Jurkat, Clone E6-1 (cell line): ENCODE measurements at places on chromosomes 11 and 22.
A peak's percentile ranks its signal among the peaks of the same experiment; 100 is the strongest.

DNA sequence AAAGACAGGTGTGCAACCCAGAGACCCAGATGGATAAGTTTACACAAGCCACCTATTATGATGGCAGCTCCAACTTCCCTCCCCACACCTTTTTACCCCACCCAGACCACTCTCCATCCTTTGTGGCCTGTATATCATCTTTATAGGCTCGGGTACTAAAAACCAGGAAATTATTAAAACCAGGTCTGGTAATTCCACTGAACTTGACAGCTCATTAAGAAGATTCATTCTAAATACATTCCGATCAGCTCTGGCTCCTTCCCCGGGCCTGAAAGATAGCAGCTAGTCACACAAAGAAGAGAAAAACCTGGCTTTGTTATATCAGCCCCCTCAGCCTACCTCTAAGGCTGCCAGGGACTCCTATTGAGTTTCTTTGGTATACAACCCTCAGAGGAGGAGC is 67.9 kb upstream of the API5 start:
- DNase-seq: no peak

GRCh38 chr11:14315130-14315529 is 43.9 kb downstream of the RRAS2 start:
- no peak for DNase-seq

- DNase-seq: no peak
These were observed 104.6 kb downstream of the ATXN10 start for GRCh38 chr22:45776313-45776585.

DNA sequence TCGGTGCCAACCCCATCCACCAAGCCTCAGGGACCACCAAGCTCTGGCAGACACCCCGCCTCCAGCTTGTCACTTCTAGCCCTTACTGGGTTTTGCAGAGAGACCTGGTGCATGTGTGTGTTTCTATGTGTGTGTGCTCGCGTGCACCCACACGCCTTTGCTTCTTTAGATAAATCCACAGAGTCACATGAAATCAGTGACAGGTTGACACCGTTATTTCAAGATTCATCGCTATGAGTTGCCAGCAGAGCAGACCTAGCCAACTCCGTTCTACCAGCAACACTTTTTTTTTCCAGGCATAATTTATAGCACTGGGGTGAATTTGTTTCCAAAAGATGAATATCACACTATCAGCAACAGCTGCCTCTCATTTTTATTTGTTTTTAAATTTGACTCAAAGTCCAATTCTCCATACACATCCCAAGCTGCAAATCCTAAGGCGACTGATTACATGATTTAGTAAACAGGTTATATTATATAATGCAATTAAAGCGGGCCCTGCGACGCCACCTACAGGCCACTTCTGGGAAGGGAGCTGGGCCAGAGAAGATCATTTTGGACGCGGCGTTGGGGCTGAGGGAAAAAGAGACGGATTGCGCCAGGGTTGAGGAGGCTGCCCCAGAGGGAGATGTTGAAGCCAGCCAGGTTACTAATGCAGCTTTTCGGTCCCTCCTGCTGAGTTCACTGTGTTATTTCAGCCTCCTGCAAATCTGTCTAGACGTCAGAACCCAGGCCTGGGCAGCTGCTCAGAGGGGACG is 150.5 kb downstream of the FEZ1 start:
- peak; percentile 10 for DNase-seq

DNA sequence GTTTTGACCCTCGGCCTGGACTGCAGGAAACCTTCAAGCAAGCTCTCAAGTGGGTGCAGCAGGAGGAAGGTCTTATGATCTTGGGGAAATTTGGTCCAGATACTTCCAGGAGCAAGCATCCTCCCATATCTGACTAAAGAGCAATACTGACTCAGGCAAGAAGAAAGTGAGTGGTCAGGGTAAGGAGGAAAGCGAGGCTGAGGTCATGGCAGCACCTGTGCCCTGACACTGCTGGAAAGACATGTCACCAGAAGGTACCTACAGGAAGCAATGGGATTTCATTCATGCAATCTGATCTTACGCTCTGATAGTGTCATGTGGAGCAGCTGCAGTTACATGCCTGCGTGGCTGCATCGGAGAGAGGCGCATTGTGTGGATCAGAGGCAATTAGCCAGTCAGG is 6.5 kb upstream of the TOP3B start:
- no peak for DNase-seq

DNA sequence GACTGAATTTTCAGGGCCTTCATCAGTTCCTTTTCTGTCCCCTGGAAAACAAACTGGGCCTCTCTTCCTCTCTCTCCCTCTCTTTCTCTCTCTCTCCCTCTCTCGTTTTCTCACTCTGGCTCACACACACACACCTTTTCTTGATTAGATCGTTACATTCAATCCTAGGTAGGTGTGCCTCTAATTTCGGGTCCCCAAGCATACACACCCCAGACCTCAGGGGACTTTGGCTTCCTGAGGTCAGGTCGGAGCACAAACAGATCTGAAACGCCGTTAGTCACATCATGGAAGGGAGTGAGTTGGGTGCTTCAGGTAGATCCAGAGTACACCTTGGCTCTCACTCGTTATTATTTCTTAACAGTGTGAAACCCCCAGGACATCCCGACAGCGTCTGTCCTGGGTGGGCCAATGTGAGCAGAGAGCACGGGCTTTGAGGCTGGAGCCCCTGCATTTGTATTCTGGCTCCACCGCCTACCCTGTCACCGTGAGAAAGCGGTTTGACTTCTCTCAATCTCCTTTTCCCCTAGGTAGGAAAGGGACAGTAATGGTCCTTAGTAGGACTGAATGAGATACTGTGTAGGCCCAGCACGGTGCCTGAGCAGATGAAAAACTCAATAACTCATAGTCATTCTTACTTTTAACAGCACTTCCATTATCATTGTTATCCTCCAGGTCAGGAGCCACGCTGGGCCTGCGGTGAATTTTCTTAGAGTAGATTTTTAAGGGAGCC is 37.3 kb upstream of the POU2AF1 start:
- DNase-seq: no peak

GRCh38 chr11:2089536-2090165 is 49.5 kb downstream of the IGF2 start:
- DNase-seq: peak; percentile 67

DNA sequence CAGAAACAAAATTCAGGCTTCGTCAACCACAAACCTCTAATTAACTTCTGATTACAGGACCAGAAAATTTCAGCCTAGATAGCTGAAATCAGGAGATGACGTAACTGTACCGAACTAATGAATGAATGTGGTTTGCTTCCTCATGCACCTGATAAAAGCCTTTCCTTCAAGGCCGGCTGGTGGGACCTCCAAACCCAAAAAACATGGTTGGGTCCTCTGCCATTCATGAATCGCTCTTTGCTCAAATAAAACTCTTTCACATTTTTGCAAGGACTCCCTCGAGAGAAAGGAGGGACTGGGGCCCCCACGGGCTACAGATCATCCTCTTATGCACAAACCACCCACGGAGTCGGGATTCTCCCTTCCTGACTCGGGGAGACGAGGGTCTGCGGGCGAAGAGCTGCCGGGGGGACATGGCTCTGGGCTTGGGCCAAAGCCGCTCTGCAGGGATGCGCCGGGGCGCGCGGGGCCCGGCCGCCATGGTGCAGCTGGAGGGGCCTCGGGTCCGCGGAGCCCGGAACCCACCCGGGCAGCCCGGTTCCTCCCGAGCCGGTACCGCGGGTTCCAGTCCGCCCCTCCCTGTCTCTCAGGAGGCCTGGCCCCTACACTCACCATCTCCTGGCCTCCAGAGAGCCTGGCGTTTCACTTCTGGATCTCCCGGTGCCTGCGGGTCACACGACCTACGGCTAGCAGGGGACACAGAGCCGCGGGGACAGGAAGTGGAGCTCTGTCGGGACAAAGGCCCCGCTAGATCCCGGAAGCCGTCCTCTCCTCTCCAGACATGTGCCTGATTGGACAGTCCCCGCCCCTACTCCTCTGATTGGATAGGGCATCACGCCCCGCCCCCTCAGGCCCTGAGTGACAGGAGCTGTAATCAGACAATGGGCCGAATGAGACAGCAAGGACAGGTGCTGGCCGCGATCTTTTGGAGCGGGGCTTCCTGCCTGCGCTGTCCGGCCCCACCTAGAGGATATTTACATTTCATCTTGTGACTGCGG is at the start of gene ZNF195:
Gene ZNF195 (minus strand): TSS at position 721 of the 998 bp plus-strand sequence. CDS start 106 bp downstream, at position 615.
- DNase-seq: peak; percentile 97

GRCh38 chr11:130029137-130029536 is 26.5 kb upstream of the PRDM10 start:
- DNase-seq: no peak

DNA sequence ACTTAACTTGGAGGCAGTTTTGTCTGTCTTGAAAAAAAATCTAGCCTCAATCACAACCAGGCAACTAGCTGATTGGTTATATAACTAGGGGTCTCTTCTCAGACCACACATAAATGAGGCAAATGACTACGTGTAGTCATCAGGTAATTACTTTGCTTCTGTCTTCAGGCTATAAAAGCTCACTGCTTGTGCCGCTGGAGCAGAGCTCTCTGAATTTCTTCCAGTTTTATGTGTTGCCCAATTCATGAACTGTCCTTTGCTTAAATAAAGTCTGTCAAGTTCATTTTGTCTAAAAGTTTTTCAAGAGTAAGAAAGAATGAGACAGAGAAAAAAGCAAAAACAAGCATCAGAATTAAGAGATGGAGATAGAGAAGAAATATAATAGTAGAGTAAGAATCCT is 93.4 kb downstream of the MUC15 start:
- no peak for DNase-seq

DNA sequence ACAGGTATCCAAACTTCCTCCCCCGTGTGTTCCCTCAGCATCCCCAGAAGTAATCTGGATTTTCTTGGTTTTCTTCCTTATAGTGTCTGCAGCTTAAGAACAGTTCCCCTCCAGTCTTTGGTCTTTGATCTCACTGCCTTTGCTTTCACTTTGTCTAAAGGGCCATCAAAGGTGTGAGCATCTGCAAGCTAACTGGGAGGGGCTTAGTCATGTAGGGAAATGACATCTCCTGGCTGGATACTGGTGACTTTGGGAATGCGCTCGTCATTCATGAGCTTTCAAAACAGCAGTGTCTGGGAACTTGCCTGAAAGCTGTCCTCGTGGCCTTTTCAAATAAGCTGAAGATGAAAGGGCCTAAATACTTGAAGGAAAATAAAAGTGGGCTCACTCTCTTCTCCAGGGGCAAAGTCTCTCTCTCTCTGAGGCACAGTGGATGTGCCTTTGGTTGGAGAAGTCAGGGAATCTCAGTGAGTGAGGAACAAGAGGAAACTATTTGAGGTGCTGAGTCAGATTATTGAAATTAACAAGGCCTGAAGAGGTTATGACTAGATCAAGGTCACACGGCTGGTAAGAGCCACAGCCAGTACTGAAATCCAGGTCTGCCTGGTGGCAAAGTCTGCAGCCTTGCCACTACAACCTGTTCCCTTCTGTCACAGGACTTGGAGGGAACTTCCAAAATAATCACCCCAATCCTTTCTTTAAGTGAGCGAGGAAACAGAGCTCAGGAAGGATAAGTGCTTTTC is 45.6 kb upstream of the TENM4 start:
- peak; percentile 11 for DNase-seq

GRCh38 chr11:62593434-62594044 is 2.2 kb upstream of the TUT1 start:
- peak; percentile 71 for DNase-seq

- no peak for DNase-seq
These were observed 21.3 kb downstream of the MORC2 start for GRCh38 chr22:30947173-30947815.

DNA sequence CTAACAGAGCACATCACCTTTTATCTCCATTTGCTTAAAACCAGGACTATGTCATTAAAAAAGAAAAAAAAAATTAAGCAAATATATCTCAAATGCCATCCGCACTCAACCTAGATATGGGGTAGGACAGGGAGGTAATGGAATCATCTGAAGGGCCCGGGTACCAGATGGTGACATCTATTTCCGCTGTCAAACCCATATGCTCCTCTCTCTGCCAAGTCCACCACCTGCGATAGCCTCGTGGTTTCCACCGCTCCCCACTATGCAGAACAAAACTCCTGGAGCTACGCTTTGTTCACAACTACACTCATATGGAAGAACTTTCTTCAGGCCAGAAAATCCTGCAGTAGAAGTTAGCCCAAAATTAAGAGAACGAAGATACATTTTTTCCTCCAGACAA is 31.4 kb downstream of the FEZ1 start:
- DNase-seq: no peak

DNA sequence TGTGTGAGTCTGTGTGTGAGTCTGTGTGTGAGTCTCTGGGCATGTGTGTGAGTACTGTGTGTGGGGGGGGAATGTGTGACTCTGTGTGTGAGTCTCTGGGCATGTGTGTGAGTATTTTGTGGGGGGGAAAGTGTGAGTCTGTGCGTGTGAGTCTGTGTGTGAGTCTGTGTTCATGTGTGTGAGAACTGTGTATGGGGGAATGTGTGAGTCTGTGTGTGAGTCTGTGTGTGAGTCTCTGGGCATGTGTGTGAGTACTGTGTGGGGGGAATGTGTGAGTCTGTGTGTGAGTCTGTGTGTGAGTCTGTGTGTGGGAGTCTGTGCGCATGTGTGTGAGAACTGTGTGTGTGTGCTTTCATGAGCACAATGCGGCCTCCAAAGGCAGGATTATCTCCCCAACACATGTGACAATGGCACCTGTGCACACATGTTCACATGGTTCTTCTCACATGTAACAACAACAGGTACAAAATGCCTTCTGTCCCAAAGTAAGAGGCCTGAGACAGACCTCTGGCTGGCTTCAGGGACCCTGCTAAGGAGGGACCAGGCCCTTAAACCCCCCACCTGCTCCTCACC is 1.6 kb downstream of the CD5 start:
- DNase-seq: no peak

DNA sequence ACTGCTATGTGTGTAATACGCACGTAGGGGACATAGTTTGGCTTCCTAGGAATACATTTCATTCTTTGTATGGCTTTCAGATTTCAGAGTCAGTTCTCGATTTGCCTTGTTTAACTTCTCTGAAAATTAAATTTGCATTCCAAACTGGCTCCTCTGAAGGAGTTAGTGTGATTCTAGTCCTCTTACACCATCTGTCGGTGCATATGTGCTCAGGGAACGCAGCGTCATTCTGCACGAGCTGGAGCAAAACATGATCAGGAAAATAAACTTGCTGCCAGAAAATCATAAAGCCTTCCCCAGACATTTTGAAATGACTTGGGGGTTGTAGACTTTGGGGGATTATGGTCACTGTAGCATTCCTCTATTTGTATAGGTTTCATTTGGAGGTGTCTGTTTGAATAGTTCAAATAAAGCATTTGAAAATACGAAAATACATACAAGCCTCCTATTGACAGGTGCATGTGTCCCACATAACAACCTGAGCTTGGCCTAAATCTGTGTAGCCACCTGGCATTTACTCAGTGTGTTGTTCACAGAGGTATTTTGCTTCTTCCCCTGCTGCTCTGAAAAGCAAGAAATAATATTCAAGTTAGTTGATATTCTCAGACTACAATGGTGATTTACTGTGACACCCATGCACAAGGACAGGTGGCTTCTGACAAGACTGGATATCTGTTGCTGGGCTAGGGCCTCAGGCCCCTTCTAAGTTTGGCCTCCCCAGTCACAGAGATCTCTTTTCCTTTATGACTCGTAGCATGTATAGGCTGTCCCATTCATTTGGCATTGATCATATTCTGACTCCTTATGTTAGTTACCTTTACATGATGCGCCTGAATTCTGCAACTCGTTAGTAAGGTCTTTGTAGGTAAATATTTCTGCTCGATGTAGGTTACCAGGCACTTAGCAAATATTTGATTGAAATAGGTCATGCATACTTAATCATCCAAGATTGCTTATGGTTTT is 81.6 kb upstream of the SORL1-AS1 start:
- DNase-seq: no peak

- DNase-seq: no peak
These were observed 434.5 kb upstream of the CCDC90B start for GRCh38 chr11:83720675-83721074.

- peak; percentile 91 for DNase-seq
These were observed 8.7 kb downstream of the SPTBN2 start for GRCh38 chr11:66720223-66720898.

GRCh38 chr11:122723576-122723975 is 68.1 kb downstream of the UBASH3B start:
- DNase-seq: no peak
